ENCODE measurements at places on chromosomes 1 and 21.
A peak's percentile ranks its signal among the peaks of the same experiment; 100 is the strongest.

DNA sequence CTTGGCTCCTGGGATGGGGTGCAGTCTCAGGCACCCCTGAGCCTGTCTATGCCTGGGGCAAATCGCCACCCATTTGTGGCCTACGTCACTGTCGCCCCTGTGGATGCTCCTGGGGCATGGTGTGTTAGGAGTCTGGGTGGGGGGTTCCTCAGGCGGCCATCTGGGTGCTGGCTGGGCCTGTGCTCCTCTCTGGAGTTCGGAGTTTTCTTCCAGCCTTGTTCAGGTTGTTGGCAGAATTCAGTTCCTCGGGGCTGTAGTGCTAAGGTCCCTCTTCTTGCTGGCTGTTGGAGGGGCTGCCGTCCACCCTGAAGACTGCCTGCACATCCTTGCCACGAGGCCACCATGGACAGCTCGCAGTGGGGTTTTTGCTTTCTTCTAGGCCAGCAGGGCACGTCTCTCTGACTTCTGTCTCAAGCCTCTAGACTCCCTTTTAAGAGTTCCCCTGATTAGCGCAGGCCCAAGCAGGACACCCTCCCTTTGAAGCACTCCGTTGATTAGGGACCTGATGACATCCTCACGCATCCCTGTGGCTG lies 86.7 kb upstream of the C1orf174 start:
- DNase-seq: no peak

DNA sequence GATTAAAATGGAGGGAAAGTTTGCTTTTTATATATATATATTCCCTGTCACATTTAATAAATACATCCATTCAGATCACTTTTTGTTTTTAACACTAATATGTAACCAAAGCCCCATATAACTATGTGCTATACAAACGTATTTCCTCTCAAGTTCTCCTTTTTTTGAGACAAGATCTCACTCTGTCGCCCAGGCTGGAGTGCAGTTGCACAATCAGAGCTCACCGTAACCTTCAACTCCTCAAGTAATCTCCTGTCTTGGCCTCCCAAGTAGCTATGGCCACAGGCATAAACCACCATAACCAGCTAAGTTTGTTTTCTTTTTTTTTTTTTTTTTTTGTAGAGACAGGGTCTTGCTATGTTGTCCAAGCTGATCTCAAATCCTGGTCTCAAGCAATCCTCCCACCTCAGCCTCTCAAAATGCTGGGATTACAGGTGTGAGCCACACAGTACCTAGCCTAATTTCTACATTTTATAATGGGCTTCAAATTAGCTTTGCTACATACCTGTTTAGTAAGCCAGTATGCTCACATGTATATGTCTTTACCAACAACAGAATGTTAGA lies 120.0 kb downstream of the TGFBR3 start:
- no peak for DNase-seq

DNA sequence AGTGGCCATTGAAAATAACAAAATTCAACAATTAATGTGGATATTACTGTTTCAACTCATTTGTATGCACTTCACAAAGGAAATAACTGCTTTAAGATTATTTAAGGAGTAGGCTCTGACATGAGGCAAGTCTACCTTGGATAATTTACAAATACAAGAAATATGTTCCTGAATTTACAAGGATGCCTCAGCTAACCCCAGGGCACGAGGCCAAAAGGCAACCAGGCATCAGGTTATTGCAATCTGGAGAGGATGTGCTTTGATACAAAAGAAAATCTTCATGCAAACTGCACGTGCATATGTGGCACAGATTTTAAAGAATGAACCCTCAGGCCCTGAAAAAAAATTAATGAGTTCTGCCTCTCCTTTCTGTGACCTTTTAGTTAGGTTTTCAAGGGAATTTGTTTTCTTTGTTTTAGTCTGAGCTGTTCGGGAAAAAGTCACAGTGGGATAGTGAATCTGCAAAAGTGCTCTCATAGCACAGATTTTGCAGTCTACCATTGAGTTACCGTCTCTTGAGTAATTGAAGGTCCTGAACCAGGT lies 1304.2 kb upstream of the ADGRL4 start:
- DNase-seq: no peak

DNA sequence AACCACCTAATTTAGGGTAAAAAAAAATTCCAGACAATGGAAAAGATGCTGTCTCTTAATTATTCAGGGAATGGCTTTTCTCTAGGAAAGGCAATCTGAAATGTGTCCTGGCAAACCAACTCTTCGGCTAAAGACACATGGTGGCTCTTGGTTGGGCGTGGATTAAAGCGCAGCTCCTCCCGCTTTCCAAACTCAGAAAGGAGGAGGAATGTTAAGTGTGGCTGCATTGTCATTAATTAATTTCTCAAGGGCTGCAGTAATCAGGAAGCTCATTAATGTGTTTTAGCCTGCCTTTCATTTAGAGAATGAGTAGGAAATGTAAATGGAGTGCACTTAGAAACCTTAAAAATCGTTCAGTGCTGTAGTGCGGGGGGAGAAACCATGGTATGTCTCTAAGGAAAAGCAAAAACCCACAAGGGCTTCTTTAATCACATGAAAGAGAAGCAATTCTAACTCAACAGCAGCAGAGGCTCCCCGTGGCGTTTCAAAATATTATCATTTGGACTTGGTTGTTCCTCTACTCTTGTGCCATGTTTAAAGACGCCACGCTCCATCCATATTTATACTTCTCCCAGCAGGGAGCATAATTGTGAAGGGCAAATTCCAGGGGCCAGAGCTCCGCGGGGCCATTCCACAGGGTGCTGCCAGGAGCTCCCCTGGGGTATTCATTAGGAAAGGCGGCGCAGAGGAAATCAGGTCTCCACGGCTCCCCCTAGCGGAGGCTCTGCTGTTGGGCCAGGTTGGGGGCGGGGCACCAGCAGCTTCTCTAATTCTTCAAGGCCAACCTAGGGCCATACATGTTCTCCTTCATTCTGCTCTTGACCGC lies 91.9 kb upstream of the SSX2IP start:
- peak; percentile 87 for DNase-seq

DNA sequence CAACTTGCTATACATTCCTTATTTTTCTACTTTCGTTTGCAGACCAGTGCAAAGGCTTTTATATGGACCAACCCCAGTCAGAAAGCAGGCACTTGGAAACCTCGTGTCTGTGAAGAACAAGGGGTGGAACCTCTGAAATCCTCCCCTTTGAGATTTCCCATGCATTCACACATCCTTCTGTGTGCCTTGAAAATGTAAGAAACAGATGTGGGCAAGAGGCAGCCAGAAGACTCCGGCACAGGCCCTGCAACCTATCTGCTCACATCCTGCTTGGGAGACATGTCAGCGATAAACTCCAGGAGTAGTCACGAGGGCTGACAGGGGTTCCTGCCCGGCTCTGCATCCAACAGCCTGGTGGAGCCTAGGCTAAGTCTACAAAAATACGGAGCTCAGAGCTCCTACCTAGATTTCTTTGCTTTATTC lies 42.5 kb downstream of the ETS2 start:
- DNase-seq: no peak

GRCh38 chr1:101236516-101237228 lies at the start of gene S1PR1:
TSS of gene S1PR1 (plus strand) at chr1:101237019. CDS start at chr1:101238985, 1,966 bp downstream.
- DNase-seq: peak; percentile 79

DNA sequence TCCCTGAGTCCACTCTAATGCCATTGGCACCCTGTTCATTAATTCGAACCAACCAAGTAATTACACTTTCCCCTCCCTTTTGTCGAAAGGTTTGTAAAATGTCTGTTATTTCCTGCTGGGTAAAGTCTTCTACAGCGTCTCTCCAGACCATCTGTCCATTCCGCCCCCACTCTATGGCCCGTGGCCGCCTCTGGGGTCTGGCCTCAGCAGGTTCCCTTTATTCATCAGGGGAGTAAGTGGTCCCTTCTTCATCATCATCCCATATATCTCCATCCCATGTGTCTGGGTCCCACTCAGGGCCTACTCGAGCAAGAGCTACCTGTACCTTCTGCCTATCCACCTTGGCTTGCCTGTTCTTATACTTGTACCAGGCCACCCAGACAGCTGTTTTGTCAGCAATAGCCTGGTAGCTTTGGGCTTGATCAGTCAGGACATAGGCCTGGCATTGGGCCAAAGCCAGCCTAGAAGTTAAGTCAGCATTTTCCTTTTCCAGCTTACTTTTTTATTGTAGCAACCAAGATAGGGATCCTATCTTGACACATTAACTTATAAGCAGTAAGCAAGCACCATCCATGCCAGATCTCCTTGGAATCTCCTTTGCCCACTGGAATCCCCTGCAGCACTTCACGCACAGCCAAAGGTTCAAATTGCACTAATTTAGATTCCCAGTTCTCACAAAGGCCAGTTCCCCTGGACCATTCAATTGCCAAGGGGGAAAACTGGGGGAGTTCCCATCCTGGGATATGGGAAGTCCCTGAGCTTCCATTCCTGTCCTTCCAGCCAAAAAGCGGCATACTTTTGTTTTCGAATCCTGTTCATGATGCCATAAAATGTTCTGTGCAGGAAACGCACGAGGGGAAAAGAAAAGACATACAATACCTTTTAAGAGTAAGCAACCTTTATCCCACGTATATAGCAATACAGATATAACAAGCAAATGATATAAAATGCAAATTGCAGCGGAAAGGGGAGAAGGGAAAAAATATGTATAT lies 6.6 kb upstream of the STUM start:
- DNase-seq: no peak
